Trophoblast cell (in vitro differentiated cells and primary cell): ENCODE measurements at places on chromosomes 3 and 15.

GRCh38 chr3:62379321-62379798, 6.0 kb upstream of the FEZF2 start:
- no peak for DNase-seq

DNA sequence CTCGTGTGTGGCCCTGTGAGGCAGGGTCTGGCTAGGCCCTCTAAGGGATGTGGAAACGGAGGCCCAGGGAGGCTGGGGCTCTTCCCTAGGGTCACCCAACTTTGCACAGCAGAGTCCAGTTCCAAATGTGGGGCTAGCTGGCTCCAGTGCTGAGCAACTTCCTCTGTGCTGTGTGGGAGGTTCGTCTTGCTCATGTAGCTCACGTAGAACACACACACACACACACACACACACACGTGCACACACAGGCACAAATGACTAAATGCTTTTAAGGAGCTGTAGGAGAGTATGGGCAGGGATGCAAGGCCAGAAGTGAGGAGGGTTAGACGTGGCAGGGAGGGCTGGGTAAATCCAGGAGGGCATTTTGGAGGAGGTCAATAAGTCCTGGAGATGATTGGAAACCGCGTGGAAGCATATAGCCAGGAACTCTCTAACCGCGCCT, 213.8 kb downstream of the RPLP1 start:
- DNase-seq: peak; percentile 50

- peak; percentile 3 for DNase-seq
Measured at GRCh38 chr3:133007601-133008000, 30.6 kb upstream of the TMEM108 start.

DNA sequence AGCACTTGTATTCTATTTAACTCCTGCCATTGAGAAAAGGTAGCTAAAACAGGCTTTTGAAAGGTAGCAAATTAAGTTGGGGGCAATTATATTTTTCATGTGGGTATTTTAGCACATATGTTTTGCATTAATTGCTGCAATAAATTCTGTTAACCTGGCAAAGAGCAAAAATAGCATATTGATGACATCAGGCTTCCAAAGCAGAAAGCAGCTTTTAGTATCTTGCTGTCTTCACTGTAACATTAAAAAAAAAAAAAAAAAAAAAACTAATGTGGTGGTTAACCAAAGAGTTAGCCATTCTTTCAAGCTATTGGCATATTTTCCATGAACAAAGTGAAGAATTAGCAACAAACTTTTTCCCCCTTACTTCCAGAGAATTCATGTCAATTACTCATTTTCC, 9.1 kb downstream of the EPHA3 start:
- no peak for DNase-seq

DNA sequence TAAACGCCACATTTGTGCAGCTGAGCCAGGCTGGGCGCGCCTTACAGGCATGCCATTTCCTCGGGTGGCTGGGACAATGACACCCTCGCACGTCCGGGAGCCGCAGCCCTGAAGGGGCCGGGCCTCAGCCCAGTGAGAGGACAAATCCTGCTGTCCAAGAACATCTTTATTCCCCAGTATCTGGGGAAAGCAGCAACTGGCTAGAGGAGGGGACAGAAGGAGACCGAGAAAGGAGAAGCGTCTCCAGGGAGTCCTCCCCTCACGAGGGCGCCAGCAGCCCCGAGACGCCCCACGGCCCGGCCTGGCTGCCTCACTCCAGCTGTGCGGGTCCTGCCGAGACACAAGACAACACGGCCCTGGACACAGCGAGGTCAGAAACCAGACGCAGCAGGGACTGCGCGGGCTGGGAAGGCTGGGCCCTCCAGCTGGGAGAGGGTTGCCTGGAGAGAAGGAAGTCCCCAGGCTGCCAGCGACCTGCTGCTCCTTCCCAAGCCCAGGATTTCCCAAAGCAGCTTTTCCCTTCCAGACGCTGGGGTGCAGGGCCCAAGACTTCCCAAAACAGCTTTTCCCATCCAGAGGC, 130.2 kb downstream of the CHSY1 start:
- DNase-seq: peak; percentile 45
